ENCODE measurements at places on chromosomes 6 and 20. TPM values are rescaled to one million over a fixed set of nuclear protein-coding genes. Genes with fewer than 3 reads are reported as not detected.

Gene XKR7
- 0.04 TPM for total RNA-seq

Gene SALL4
- 22.2 TPM for total RNA-seq

Gene SLC25A27
- 18.6 TPM for total RNA-seq

- no peak for DNase-seq
- no peaks in the 10 kb centered on the region for H3K4me1 ChIP-seq
- no peaks in the 10 kb centered on the region for H3K36me3 ChIP-seq
- no peaks in the 10 kb centered on the region for H3K27me3 ChIP-seq
These were observed 132.3 kb downstream of the ISM1 start for GRCh38 chr20:13353261-13353945.

- no peak for DNase-seq
- no peak overlapping the region for H3K27ac ChIP-seq
- no peaks in the 10 kb centered on the region for H3K36me3 ChIP-seq
These were observed 66.1 kb upstream of the MLN start for GRCh38 chr6:33869826-33870423.

DNA sequence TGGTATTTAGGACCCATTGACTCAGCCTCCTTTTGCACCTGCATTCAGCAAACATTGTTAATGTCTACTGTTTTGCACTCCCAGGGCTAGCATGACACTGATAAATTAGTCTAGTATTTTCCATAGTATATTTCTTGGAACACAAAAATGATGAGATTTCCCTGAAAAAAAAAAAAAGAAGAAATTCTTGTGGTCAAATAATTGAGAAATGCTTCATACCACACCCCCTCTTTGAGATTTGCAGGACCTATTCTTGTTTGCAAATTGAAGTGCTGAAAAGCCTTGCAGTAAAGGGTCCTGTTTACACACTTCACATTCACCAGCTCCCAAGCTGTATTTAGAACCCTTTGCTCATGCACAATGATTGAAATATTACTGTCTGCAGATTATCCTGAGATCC lies 36.3 kb upstream of the CLIC5 start:
- peak; percentile 74 for DNase-seq
- peak overlapping the region; percentile 76 for H3K27ac ChIP-seq
- H3K36me3 ChIP-seq = no peaks in the 10 kb centered on the region
- H3K4me1 ChIP-seq = peaks cover 35% of the 10 kb centered on the region

- H3K27me3 ChIP-seq = no peaks in the 10 kb centered on the region
- H3K27ac ChIP-seq = no peak overlapping the region
- H3K4me1 ChIP-seq = no peaks in the 10 kb centered on the region
- no peaks in the 10 kb centered on the region for H3K36me3 ChIP-seq
- DNase-seq = no peak
- H3K4me3 ChIP-seq = no peak overlapping the region
These were observed 67.8 kb downstream of the LY86 start for GRCh38 chr6:6656287-6656686.
